ENCODE measurements at places on chromosomes 3 and 15.

DNA sequence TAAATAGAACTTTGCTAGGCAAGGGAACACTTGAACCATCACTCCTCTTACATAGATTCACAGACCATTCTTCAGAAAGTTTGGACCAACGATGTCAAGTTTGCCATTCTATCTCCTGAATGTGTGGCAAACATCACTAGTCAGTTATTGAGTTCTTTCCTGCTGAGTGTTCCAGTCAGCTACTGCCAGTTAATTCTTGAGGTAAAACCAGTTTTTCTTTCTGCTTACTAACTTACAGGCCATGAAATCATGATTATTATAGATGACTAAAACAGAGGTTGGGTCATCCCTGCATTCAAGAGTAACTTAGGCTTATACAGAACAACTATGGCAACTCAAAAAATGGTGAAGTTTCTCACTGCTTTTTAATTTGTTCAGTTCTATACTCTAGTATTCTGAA is 88.2 kb downstream of the AP4E1 start:
- DNase-seq = no peak

GRCh38 chr3:42719002-42719401 is 16.4 kb upstream of the HHATL start:
- DNase-seq = no peak

GRCh38 chr15:50168783-50169411 is 13.1 kb upstream of the SLC27A2 start:
- no peak for DNase-seq

GRCh38 chr3:73766599-73767381 is 142.0 kb upstream of the PDZRN3 start:
- DNase-seq = no peak

- DNase-seq = no peak
Observed at GRCh38 chr3:160105907-160106584, 117.4 kb downstream of the IL12A start.

DNA sequence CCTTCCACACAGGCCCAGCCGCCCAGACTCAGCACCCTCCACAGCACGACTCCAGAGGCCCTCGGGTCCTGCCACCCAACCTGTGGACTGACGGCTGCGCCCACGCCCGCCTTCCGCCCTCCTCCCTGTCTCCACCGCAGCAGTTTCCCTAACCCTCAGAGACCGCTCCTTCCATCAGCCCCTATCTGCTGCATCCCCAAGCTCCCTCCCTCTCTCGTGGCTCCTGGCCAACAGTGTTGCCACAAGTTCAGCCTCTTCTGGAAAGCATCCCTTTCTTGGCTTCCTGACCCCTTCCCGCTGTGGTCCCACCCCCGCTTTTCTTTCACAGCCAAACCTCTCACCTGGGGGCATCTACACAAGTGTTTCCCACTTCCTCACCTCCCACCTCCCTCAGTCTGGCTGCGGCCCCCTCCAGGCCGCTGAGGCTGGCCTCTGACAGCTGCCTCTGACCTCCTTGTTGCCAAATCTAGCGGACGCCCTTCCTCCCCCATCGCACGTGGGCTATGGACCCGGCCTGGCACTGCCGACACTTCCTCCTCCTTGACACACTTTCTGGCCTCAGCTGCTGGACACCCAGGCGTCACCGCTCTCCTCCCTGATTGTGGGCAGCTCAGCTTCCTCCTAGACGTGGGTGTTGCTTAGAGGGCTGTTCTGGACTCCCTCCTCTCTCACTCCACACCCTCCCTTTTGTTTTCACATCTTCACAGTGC is 168.8 kb upstream of the TLE3 start:
- no peak for DNase-seq

GRCh38 chr15:31869686-31870307 is 160.5 kb upstream of the CHRNA7 start:
- no peak for DNase-seq

DNA sequence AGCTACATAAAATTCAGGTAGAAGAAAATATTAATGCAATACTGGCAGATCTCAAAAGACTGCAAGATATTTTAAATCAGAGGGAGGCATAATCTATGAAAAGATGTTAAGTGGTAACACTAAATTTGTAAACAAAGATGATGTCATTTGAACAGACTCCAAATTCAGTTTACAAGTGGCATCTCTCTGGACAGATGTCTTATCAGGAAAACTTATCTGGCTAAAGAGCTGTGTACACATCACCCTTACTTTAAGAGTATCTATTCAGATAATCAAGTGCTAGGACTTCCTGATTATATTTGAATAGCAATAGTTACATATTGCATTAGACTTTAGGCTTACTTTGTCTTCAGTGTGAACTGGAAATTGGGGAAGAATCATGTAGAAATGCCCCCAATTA is 231.5 kb downstream of the WDR72 start:
- no peak for DNase-seq

DNA sequence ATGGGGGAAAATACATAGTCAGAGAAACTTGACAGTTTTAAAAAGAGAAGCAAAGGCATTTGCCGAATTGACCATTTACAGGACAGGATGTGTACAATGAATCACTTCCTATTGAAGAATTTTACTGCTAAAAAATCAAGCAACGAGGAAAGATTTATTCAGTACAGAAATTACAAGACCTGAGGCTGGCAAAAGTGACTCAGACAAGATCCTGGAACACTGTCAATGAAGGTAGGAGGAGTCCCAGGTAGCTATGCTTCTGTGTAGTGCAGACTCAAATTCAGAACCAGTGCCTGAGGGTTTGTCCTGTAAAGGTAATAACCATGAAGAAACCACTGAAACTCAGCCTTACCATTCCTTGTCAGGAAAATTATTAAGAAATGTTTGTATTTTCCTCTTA is 120.9 kb downstream of the ZMAT3 start:
- no peak for DNase-seq

GRCh38 chr15:25838191-25838870 is 24.8 kb downstream of the ATP10A start:
- no peak for DNase-seq

DNA sequence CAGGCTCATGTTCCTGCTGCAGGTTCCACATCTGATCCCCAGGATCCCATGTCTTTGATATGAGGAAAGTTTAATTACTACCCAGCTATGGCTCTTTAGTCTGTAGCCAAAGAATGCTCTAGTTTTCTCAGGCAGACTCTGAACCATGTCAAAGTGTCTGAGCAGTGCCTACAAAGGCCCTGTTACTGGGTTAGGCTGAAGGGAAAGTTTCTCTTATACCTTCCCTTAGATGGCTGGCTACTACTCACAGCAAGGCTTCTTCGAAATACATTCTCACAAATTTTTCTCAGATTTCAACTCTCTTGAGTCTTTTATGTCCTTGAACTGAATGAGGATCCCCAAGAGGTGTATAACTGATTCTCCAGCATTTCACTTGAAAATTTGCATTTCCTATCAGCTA is 102.4 kb downstream of the NR1D2 start:
- no peak for DNase-seq

GRCh38 chr3:179565496-179565895 is 2.8 kb downstream of the ACTL6A start:
- DNase-seq = no peak

GRCh38 chr3:9087831-9088413 is 124.7 kb upstream of the RAD18 start:
- DNase-seq = no peak

- no peak for DNase-seq
Observed at GRCh38 chr3:195163719-195164572, 107.0 kb downstream of the XXYLT1 start.

DNA sequence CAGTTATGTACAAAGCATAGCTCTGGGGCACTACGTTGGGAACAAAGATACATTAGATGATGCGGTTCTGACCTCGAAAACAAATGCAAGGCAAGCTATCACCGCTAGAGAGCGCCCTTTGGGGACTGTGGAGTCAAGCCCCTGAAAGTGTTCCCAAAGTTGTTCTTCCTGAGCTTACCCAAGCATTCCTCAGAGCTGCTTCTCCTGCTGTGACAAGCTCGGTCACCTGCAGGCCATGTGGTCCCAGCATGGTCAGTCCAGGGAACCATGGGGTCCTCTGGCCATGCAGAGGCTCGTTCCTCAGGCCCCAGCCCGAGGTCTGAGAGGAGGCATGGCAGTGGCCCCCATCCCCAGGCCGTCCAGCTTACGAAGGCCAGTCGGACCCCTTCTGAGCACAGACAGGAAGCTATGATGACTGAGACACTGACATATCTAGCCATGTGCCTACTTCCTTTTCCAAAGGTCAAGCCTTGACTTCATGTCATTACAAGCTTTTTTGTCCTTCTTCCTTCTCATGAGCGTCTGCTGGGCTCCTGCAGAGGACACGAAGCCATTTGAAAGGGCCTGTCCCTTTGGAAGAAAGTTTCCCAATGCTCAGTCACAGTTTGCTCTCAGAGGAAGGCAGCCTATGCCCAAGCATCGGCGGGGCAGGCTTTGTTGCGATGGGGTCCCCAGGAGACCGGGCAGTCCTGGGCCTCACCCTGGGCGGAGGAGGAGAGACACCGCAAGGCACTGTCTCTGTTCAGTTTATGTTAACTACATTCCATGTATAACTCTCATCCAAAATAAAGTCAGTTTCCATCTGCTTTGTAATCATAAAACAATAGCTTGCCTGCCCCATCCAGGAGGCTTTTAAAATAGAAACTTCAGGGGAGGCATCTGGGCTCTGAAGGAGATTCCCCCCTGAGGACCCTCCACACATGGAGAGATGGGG is 79.3 kb downstream of the ATP10A start:
- DNase-seq = no peak

DNA sequence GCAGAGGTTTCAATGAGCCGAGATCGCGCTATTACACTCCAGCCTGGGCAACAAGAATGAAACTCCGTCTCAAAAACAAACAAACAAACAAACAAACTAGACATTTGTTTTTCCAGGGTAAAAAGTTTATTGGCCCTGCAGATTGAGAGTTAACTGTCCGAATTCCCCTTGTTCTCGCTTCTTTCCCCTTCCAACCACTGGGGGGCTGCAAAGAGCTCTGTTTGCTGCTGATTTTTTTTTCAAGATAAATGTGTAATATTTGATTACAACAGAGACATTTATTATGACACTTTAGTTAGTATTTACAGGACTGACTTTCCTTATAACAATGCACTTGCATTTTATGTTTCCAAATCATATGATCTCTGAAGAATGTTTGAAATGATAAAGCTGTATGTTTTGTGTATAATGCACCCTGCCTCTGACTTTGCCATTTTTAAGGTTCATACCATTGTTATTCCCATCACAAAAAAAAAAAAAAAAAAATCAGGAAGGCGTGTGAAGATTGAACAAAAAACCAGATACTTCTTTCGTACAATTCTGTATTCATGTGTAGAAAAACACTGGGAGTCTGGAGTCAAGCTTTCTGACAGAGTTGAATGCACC is 2.8 kb downstream of the CLSTN2 start:
- DNase-seq = no peak

GRCh38 chr3:28940530-28940929 is 340.3 kb upstream of the RBMS3 start:
- DNase-seq = no peak

DNA sequence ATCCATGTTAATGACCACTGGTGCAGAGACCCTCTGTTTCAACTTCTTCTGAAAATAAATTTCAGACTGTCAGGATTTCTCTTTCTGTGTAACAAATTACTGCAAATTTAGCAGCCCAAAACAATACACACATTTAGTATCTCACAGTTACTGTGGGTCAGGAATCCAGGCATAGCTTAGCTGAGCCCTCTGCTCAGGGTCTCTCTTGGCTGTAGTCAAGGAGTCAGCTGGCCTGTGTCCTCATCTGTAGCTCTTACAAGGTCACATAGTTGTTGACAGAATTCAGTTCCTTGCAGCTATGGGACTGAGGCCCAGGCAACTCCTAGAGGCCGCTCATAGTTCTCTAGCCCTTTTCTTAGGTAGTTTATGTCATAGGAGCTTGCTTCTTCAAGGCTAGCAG is 51.9 kb downstream of the NKIRAS1 start:
- no peak for DNase-seq

GRCh38 chr3:130509008-130509407 is 8.0 kb upstream of the COL6A6 start:
- DNase-seq = no peak

DNA sequence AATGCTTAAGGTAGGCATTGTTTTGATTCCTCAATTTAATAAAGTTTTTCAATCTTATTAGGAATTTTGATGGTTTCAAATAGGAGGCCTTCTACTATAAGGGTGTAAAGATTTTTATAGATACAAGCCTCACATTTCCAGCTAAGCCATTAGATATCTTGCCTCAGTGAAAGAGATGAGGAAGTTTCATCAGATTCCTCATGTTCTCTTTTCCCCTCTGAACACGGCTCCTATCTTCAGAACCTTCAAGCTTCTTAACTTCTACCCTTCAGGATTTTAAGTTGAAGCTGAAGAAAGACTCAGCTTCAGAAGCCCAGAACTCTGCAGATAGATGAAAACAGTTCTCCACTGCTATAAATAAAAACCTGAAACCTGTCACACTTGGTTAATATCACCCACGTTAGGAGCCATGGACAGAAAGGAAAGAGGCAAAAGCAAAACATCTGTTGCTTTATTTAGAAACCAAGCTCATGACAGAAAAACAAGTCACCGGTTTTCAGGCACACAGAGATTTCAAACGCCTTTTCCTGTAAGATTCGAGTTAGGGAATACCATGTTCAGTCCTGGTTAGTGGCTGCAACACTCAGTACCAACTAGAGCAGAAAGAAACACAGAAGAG is 82.2 kb upstream of the GOLGA8B start:
- DNase-seq = no peak

DNA sequence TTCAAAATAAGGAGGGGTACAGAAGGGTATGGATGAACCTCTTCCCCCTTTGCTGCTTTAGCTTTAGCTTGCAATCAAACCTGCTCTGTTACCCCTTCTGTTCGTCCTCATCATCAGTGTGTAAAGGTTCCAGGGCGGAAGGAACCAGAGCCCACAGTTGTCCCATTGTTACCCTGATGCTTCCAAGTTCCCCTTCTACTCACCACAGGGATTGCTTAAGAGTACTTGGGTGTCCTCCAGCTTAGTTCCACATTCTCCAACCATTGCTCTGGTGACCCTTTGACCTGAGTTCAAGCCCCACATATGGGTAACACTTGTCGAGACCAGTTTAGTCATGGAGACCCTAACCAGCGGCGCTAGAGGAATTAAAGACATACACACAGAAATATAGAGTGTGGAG is 1080.1 kb upstream of the ALCAM start:
- no peak for DNase-seq

- DNase-seq = no peak
Observed at GRCh38 chr15:96234109-96234892, 96.2 kb upstream of the NR2F2 start.

- DNase-seq = no peak
Observed at GRCh38 chr3:19284974-19285373, 136.7 kb downstream of the KCNH8 start.

GRCh38 chr15:47728886-47729285 is 11.6 kb downstream of the SEMA6D start:
- DNase-seq = no peak

DNA sequence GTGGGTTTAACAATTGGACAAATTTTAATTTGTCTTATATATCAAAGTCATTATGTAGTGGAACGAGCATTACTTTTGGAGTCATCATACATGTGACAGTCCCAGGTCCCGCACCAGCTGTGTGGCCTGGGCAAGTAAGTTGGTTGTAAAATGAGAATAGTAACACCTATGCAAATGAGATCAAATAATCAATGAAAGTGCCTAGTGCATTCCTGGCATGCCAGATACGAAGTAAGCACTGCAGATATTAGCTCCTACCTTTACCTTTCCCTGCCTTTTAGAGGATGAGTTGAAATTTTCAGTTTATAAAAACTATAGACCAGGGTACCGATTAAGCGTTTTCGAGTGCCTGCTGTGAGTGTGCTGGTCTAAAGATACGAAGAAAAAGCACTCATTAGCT is 134.1 kb downstream of the LRIG1 start:
- no peak for DNase-seq

- DNase-seq = no peak
Observed at GRCh38 chr3:15284121-15284889, 48.1 kb downstream of the SH3BP5 start.
